ENCODE measurements at places on chromosomes 7 and 10.

- DNase-seq = no peak
These were observed 648.1 kb downstream of the ANKRD7 start for GRCh38 chr7:118872568-118872967.

GRCh38 chr10:69588358-69588757 lies 15.1 kb upstream of the NEUROG3 start:
- DNase-seq = no peak

- DNase-seq = no peak
These were observed 5.0 kb downstream of the PGAM2 start for GRCh38 chr7:44060091-44060947.

GRCh38 chr10:89022734-89023133 lies 32.1 kb downstream of the FAS start:
- no peak for DNase-seq
